ENCODE measurements at places on chromosomes 12 and 14.

- DNase-seq, result no peak
Observed at GRCh38 chr12:125006365-125006764, 12.9 kb downstream of the BRI3BP start.

GRCh38 chr12:91921555-91921954, 224.1 kb downstream of the BTG1 start:
- no peak for DNase-seq

GRCh38 chr12:124684496-124684895, 117.1 kb upstream of the NCOR2 start:
- DNase-seq, result no peak

DNA sequence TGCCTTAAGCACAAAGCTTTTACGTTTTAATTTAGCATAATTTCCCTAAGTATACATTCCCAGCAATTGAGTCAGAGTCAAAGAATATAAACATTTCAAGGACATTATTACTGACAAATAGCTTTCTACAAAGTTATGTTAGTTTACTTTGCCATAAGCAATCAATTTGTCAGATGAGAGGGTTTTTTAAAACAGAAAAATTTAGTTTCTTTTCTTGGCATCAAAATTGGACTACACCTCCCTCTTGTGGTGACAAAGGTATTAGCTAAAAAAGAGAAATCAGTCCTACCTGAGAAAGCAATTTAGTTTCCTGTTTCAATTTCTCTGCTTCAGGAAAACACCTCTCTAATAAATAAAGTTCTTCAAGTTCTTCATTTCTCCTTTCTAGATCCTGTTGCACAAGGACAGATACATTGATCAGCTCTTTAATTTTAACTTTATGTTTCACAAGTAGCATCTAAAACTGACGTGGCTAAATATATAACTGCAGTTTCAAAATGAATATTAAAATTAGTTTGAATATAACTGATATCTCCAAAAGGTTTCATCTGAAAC, 39.9 kb downstream of the DNAI7 start:
- peak; percentile 48 for DNase-seq

Measured in activated CD4-positive, alpha-beta T cell treated with anti-CD3 and anti-CD28 coated beads, Interleukin-10, Interleukin-2, amounts not matched to agents 100 ng/mL and 50 ng/mL, durations not matched to agents 16 hours and 8 hours (primary cell).